Stimulated activated CD4-positive, alpha-beta T cell treated with anti-CD3 and anti-CD28 coated beads, Interleukin-15, amount 100 ng/mL, for 24 hours (primary cell): ENCODE measurements at places on chromosomes 1 and 21.
A peak's percentile ranks its signal among the peaks of the same experiment; 100 is the strongest.

DNA sequence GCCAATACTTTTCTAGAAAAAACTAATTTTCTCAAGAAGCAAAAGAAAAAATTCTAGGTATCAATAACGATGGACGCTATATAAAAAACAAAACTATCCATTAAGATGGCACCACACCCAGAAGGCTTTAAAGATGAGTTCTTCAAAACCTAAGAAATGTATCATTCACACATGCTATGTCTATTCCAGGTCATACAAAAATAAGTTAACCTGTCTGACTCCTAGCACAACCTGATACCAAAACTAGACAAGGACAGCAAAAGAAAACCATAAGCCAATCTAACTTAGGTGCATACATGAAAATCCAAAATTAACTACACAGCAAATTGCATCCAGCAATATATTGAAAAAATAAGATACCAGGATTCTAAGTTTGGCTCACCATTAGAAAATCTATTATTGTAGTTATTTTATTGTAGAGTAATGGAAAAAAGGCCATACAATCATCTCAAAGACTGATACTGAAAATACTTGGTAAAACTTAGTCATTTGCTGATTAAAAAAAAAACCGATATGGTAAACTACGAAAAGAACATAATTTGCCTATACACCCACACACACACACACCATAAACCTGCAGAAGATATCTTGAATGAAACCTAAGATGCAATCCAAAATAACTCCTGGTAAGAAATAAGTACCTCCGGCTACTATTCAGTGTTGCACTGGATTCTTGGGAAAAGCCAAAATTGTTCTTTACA, 55.0 kb downstream of the TRAF5 start:
- peak; percentile 27 for DNase-seq

DNA sequence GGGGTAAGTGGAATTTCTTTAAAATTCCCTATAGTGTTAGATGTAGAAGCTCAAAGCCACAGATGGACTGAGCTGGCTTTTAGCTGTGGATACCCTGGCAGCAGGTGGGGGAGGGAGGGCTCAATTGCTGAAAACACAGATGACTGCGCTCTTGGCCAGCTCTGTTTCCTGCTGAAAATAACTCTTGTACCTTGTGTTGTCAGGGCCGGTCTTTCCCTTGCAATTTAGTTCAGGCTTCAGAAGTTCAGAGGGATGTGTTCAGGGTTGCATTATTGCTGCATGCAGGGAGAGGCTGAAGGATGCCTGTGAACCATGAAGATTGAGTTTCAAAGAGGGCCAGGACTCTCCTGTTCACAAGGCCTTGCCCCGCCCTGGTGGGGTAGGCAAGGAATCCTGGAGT, 58.1 kb upstream of the GCLM start:
- DNase-seq: no peak

DNA sequence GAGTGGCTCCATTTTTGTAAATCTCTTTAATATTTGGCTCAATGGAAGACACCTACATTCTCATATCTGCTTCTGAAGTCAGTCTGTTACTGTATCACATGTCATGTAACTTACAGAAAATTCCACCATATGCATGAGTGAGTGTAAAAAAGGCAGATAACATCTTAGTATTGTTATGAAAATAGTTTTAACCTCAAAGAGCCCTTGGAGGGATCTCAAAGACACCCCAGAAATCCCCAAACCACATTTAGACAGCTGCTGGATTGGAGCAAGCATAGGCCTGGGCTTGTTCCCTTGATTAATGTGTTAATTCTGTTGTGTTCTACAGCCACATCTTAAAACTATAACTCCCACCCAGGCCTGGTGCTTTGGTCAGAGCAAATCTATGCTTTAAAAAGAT, 16.9 kb downstream of the MACO1 start:
- DNase-seq: no peak

- no peak for DNase-seq
Observed at GRCh38 chr1:48294656-48295055, 72.1 kb downstream of the SLC5A9 start.

DNA sequence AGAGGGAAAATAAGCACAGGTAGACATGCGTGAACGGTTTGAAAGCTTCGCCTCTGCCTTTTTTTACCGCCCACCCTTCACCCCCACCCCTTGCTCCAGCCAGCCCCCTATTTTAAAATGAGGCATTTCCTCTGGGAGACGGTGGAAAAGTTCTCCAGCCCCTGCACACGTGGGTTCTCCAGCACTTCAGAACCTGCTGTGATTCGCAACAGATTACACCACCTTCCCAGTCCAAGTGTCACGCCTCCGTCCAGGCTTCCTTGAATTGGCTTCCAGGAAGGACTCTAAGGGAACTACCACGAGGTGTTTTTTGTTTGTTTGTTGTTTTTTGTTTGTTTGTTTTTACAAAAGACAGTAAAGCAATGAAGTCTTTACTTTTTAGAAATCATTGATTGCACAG, 2.6 kb downstream of the LRRC7 start:
- no peak for DNase-seq

DNA sequence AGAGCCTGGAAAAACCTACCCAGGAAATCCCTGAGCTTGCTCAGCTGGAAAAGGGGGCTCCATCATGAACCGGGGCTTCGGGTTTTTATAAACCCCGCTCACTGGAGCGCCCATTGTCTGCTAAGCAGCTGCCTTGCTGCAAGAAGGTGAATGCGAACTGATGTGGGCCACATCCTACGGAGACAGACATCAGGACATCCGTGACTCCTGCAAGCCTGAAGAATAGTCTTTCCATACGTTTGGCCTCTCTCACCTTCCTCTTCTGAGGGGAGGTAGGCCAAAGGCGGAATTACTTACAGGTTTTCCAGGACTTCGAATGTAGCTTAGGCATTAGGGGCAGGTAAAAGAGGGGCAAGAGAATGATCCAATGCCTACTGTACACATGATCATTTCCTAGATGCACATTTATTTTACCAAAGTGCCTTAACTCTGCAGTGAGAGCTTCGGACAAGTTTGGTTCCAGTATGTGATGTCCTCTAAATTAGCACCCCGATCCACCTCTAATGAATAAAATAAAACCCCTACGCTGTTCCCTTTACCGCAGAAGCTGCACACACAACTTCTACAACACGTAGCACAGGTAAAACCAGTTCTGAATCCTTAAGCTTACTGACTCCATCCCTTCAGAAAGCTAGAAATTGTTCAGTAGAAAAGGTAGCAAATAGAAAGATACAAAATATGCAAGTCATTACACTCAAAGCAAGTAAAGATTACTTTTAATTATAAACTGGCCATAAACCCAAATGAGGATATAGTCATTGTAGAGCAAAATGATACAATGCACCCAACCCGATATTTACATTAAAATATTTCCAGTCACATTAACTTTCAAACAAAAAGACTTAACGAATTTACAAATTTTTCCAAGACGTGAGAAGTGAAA, 866 bp upstream of the SORT1 start:
- DNase-seq: no peak

DNA sequence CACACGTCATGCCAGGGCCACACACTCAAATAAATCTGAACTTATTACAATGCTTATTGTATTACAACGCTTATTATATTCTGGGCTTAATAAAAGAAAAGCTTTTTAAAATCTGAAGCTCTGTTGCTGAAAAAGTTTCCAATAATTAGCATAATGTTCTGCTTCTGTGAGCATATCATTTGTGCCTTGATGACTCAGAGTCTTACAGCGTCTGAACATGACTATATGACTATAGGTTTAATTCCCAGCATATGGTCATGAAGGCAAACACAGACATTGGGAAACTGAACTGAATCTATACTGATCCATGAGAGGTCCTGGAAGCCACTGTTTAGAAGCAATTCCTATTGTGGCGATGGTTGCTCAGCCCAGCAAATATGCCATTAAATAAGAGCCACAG, 66.3 kb downstream of the SIM2 start:
- DNase-seq: no peak

- no peak for DNase-seq
Observed at GRCh38 chr21:33069243-33069642, 698 bp upstream of the OLIG1 start.

- no peak for DNase-seq
Observed at GRCh38 chr1:53733975-53734649, 4.9 kb downstream of the GLIS1 start.

DNA sequence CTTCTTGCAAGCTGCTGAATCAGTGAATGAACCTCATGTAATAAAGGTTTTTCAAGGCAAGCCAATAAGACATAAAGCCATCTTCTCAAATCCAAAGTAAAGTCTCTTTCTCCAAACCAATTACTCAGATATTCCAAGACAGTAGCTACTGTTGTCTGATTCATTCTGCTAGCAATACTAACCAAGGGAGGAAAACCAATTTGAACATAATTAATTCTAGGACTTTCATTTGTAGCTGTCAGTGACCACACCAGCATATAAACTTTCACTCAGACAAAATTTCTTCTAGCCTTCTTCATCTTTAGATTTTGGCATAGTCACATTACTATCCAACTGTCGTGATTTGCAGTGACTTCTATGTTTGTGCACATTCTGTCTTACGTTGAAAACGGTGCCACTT, 10.5 kb upstream of the INTS3 start:
- DNase-seq: no peak

- no peak for DNase-seq
Observed at GRCh38 chr1:184480736-184481135, 93.9 kb downstream of the C1orf21 start.
